ENCODE measurements at places on chromosomes 7 and 10. TPM values are rescaled to one million over a fixed set of nuclear protein-coding genes. Genes with fewer than 3 reads are reported as not detected.

GRCh38 chr7:84999450-84999849 is 187.4 kb downstream of the SEMA3D start:
- H3K4me1 ChIP-seq: peaks cover 6% of the 10 kb centered on the region
- DNase-seq: no peak
- H3K27ac ChIP-seq: no peak overlapping the region

DNA sequence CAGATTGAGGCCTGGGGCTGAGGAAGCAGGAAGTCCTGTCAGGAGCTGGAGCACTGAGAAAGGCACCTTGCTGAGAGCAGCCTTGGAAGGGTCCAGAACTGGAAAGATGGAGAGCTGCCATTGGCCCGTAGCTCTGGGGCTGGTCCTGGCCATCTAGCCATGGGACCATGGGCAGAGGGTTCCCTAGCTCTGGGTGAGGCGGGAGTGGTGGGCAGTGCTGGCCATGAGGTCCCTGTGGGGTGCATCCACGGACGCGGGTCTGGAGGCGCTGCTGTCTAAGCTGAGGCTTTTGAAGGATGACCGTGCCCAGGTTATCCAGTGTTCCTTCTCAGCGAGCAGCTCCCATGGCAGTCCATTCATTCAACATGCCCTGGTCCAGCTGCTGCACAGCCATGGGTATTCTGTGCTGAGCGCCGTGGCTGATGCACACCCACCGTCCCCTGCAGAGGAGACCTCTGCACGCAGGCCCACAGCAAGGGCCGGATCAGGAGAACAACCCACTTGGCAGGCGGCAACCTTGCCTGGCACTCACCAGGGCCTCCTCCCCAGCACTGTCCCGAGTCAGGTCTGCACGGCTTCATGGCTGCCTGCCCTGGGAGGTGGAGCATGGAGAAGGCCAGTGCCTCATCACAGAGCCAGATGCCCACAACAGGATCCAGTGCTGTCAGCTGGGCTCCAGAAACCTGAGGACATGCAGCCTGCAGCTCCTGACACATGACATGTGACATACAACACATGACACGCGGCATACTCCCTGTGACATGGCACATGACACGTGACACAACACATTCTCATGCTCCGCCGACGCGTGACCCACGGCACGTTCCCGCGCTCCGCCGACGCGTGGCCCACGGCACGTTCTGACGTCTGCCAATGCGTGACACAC is 121.9 kb downstream of the INPP5A start:
- H3K36me3 ChIP-seq: peaks cover 8% of the 10 kb centered on the region
- H3K27ac ChIP-seq: no peak overlapping the region
- H3K4me1 ChIP-seq: peaks cover 6% of the 10 kb centered on the region

DNA sequence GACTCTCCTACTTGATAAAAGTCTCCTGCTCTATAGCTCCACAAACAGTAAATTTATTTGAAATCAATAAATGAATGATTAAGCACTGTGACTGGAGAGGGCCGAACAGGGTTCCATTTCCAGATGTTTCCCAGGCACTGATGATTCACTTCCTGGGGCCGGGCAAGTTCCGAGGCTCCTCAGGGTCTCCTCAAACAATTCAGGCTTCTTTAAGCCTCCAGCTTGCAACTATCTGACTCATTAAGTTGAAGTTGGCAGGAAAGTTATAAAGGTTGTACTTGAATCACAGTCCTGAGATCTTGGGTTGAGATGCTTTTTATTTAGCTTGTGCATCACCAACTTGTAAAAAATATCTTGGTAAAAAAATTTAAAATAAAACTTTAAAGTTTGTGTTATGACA is 612.9 kb downstream of the DNAJB6 start:
- DNase-seq: peak; percentile 12

GRCh38 chr10:133130602-133131001 is 29.4 kb upstream of the KNDC1 start:
- no peaks in the 10 kb centered on the region for H3K27me3 ChIP-seq
- DNase-seq: no peak
- H3K4me1 ChIP-seq: no peaks in the 10 kb centered on the region

- DNase-seq: no peak
- H3K4me3 ChIP-seq: no peak overlapping the region
- H3K27ac ChIP-seq: no peak overlapping the region
- no peaks in the 10 kb centered on the region for H3K27me3 ChIP-seq
- H3K4me1 ChIP-seq: no peaks in the 10 kb centered on the region
These were observed 240.7 kb downstream of the COBL start for GRCh38 chr7:51075681-51076580.

DNA sequence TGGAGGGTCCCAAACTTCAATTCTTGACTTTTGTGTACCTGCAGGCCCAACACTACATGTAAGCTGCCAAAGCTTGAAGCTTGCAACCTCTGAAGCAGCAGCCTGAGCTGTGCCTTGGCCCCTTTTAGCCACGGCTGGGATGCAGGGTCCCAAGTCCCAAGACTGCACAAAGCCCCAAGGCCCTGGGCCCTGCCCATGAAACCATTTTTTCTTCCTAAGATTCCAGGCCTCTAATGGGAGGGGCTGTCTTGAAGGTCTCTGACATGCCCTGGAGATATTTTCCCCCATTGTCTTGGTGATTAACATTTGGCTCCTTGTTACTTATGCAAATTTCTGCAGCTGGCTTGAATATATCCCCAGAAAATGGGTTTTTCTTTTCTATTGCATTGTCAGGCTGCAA is 52.7 kb downstream of the MTURN start:
- no peak overlapping the region for H3K4me3 ChIP-seq
- no peak overlapping the region for H3K27ac ChIP-seq
- no peaks in the 10 kb centered on the region for H3K4me1 ChIP-seq
- no peaks in the 10 kb centered on the region for H3K36me3 ChIP-seq

C10orf67 gene
- 0.21 TPM for total RNA-seq

Data from MCF 10A (cell line).